ENCODE measurements at places on chromosomes 11 and 22.

DNA sequence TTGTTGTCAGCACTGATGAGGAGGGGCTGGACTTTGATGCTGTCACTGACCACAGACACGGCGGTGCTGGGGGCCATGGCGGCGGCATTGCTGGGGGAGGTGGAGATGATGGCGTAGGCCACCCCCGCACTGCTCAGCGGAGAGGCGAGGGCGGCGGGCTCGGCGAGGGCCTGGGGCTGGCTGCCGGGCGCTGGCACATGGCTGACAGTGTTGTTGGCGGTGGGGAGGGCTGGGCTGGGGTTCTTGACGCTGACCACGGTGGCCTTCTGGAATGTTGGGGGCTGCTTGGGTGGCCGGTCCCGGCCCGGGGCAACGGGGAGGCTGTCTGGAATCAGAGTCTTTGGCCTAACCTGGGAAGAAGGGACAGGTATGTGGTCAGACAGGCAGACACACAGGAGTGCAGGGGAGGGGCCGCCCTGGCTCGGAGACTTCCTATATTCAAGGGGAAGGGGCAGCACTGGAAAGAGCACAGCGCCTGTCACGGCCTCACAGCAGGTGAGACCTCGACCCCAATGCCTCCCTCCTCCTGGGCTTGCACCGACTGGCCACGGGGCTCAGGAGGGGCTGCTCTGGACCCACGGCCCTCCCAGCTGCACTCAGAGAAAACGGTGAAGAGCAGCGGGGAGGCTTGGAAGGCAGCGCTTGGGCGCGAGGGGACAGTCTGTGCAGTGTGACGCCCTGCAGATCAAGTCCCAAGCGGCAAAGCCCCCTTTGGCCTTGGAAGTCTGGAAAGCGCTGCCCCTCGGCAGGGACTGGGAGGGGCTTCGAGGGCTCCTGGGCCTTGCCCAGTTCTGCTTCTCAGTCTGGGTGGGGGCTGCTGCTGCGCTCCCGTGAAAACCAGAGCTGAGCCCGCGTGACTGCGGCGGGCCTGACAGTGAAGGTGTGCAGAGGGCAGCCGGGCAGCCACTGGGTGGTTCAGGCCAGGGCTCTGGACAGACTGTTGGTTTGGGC lies 93.2 kb downstream of the PHF21B start:
- no peak for DNase-seq

DNA sequence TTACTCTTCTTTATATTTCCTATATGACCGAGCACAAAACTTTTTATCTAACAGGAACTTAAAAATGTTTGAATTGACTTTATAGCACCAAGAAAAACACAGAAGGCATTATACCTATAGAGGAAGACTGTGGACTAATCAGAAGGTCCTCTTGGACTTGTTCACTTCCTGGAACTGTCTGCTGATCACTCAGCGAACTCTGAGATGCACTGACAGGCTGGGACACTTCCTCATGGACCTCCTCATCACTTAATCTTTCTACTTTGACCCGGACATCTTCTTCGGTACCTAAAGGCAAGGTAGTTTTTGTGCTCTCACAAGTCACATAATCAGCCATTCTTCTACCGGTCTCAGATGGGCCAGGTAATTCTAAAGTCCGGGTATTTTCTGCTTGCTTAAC lies 54.0 kb downstream of the ZBTB44 start:
- DNase-seq: no peak

GRCh38 chr11:92834296-92835020 lies 135.0 kb upstream of the MTNR1B start:
- no peak for DNase-seq

DNA sequence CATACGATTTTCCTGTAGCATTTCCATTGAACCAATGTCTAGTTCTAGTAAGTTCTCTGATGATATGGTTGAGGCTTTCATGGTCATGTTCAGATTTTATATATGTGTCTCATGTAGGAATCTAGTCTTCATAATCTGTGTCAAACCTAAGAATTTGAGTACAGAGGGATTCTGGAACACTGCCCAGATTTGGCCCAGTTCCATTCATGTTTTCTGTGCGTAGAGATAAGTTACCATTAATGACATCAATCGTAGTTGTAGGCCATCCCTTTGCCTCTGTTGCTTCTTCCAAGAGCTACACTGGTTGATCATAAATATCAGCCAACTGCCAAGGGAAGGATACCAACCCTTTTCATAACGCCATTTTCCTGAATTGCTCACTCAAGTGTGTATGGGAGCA lies 23.3 kb downstream of the ST3GAL4 start:
- no peak for DNase-seq

GRCh38 chr11:114616516-114616915 lies 20.9 kb upstream of the NXPE4 start:
- DNase-seq: no peak

DNA sequence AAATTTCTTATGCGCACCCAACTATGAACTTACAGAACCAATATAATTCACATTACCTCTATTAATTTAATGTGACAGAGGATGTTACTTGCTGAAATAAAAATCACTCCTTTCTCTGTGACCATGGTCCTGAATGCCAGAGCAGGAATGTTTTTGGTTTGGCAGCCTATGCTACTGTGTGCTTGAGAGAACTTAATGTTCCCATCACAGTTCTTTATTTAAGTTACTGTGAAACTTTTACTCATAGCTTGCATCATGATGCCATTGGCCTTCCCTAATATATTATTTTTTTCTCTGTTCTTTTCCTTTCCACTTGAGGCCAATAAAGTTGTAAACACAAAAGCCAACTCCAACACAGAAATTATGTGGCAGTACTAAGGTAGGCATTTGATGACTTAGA lies 142.2 kb downstream of the FAM76B start:
- no peak for DNase-seq

DNA sequence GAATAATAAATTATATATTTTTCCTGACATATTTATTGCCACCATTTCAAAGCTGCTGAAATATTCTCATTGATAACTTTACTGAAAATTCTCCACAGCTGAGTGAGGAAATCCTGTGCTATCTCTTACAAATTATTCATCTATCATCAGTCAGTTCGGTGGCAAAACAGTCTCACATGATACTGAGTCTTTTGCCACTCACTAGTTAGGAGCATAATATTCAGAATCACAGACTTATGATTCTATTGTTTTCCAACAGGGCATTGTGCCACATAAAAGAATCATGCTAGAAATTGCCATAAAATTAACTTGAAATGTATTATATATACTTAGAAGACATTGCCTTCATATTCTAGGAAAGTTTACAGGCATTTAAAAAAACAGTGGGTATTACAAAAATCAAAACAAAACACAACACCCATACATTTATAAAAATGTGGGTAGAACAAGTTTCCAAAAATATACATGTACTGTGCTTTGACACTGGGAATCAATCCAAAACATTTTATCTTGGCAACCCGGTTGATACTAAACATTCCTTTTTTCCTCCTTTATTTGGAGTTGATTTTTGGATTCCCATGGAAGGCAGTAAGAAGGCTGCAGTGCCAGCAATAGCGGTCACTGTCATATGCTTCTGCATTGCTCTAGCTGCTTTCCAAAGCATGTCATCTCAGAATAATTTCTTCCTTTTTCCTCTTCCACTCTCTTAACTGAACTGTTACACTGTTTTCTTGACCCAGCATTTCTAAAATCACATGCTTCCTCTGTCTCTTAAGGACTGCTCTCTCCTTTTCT lies 42.5 kb downstream of the ATG16L2 start:
- DNase-seq: no peak

DNA sequence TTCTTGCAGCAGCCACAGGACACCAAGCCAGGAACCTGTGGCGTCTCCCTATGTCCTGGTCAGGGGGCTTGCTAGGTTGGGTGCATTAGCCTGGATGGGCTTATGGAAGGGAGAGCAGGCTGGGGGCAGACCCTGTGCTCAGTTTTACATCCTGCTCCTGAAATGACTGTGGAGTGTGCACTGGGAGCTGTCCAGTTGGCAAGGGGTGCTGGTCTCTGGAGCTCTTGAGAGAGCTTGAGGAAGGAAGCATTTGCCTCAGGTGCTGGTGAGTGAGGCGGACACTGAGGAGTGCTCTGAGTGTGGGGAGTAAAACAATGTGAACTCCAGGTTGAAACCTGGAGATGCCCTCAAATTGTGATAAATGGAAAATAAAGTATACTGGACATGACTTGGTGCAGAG lies 3.4 kb downstream of the SCGB1D4 start:
- DNase-seq: no peak

Measured in activated naive CD8-positive, alpha-beta T cell treated with anti-CD3 and anti-CD28 coated beads, Interleukin-2, amount 50 U/mL, for 16 hours (primary cell).